ENCODE measurements at places on chromosomes 7 and 10.

DNA sequence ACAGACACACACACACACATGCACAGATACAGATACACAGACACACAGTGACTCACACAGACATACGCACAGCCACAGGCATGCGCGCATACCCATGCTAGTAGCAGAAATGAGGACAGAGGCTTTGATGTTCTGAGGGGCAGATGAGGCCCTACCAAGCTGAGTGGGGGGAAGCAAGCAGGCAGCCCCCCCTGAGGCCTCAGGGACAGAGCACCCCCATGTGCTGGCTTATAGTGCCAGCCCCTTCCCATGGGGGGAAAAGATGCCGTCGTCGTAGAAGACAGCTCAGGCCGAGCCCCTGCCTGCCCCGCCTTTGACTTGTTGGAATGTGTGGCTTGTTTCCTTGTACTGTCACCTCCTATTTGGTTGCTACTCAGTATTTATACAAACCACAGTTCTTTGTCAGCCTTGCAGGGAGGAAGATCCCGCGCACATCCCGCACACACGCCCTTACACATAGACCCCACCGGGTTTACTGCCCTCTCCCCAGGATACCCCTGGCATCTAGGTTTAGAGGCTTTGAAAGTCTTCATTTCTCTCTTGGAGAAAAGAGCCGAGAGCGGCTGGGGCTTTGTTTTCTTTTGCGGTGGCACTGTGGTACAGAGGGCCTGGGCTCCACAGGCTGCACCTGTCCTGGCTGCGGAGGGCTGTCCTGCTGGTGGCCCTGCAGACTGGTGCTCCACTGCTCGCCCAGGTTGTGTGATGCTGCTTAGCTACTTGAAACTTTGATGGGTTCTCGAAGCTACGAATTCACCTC lies 112.5 kb downstream of the DOCK1 start:
- DNase-seq: no peak

GRCh38 chr7:122300956-122301833 lies 3.4 kb downstream of the FEZF1 start:
- DNase-seq: no peak

DNA sequence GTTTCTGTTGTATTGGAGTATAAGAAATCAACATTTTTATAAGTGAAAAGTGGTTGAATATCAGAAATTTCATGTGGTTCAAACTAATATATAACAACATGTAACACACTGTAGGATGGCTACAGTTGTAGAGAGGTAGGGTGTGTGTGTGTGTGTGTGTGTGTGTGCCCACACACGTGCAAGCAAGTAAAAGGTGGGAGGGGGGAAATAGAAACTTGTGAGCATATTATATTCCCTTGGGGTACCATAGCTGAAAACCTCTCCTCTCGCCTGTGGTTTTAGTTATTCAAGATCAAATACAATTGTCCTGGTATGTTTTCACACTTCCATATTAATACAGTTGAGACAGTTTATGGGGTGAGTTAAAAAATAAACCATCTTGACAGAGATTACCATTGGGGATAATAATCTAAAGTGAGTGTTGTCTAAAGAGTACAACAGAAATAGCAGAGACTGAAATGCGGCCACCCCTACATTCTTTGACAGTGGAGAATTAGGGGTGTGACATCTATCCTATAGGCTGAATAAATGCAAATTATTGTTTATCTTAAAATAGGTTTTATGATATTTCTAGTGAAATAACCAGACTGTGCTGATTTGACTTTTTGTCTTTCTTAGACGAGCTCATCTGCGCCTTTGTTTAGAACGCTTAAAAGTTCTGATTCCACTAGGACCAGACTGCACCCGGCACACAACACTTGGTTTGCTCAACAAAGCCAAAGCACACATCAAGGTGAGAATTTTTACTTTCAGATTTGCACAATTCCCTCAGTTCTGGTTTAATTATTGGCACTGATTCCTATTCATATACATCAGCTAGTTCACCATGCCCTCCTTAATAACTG lies 25.9 kb downstream of the SMNDC1 start:
- no peak for DNase-seq

GRCh38 chr7:115230882-115231571 lies 309.1 kb downstream of the MDFIC start:
- no peak for DNase-seq

GRCh38 chr7:155961241-155962190 lies 149.3 kb upstream of the SHH start:
- DNase-seq: no peak

DNA sequence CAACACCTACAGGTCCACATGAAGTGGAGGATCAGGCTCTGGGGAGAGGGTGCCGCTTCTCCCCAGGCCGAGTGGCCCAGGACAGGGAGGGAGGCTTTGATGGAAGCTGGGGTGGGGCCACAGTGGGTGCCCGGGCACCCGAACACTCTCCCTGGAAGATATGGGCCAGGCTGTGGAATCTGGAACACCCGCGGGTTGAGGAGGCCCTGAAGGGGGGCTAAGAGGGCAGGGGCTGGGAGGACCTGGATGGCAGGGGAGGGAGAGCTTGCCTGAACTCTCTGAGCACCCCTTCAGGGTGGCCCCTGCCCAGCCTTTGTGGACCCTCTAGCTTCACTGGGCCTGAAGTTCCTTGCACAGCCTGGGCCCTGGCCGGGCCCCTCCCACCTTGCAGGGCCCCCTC lies 4.5 kb upstream of the NKX6-2 start:
- DNase-seq: no peak

- no peak for DNase-seq
Measured at GRCh38 chr7:55475855-55476803, 96.2 kb downstream of the VOPP1 start.

GRCh38 chr7:721619-722248 lies 4.8 kb upstream of the DNAAF5 start:
- DNase-seq: no peak

GRCh38 chr7:157775021-157775559 lies 438.3 kb downstream of the DNAJB6 start:
- no peak for DNase-seq

DNA sequence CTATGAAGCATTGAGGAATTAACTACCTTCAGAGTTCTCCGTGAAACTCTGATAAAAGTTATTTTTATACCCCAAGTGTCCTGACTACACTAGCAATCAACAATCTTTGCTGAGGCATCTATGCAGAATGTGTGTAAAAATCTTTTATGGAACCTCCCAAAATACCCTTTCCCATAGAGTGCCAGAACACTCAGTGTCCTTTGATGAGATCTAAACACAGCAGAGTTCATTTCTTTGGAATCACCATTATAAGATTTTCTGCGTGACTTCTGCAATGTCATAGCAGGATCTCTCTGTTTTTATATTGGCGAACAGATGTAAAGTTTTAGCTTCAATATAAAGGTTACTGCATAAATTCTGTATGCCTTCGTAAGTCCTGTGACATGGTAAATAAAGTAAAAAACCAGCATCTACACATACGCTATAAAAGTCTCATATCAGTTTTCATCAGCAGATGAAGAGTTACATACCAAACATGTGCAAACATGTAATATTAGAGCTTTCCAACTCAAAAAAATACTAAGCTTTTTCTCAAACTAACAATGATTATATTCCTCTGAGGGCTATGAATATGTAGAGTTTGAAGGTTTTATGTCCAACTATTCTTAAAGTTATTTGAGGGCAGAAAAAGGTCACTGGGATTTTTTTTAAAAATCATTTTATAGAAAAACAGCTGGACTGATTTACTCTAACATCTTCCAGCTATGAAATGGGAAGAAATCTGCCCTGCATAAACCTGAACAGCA lies 67.2 kb downstream of the SKIDA1 start:
- DNase-seq: no peak

GRCh38 chr10:106935978-106936451 lies 228.5 kb downstream of the SORCS1 start:
- DNase-seq: no peak

GRCh38 chr7:154978017-154978416 lies 24.9 kb downstream of the PAXIP1 start:
- DNase-seq: no peak

- DNase-seq: no peak
Measured at GRCh38 chr7:70849580-70850235, 282.2 kb upstream of the GALNT17 start.

DNA sequence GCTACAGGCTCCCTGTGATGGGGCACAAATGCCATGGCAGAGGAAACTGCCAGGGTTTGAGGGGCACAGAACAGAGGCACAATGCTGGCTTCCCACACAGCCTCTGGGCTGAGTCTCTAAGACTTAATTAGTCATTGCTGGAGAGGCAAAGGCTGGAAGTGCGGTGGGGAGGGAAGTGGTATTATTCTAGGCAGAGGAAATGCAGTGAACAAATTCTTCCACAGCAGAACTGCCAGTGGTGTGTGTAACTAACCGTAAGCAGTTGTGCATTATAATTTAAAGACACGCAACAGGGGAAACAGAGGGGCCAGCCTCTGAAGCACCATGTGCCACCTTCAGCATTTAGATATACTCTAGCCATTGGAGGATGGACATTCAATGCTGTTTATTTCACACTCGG lies 12.8 kb downstream of the ICA1 start:
- no peak for DNase-seq

DNA sequence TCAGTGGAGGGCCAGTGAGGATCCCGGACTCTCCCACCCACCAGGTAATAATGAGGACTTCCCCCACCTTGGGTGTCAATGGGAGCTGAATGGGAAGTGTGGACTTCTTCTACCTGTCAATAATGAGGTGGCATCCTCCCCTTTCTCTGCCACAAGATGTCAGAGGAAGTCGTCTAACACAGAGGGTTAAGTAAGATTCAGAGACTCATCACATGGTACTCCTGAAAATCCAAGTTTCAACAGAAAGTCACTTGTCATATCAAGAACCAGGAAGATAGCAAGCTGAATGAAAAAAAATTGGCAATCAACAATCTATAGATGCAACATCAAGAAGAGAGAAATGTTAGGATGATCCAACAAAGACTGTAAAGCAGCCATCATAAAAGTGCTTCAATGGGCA lies 150.9 kb upstream of the SVIL start:
- DNase-seq: no peak

DNA sequence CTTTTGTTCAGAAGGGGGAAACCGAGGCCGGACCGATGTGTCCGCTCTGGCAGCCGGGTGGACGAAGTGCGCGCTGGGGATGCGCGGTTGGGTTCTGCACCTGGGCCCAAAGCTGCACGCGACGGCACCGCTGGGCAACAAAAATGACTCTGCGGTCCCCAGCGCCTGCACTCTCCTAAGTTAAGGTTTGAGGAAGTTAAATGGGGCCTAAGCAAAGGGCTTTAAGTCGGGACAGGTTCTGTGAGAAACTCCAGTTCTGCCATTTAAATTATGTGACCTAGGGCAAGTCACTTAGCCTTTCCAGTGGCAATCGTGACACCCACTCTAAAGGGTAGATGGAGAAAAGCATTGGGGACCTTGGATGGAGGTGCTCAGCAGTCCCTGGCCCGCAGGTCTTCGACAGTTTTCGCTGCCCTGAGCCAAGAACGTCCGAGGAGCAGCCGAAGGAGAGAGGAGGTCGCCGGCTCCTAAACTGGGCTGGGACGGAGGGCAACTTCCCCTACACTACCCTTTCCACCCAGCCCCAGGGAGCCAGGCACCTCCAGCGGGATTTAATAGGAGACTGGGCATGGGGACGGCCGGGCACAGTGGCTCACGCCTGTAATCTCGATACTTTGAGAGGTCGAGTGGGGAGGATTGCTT lies 534 bp upstream of the ACBD5 start:
- no peak for DNase-seq

DNA sequence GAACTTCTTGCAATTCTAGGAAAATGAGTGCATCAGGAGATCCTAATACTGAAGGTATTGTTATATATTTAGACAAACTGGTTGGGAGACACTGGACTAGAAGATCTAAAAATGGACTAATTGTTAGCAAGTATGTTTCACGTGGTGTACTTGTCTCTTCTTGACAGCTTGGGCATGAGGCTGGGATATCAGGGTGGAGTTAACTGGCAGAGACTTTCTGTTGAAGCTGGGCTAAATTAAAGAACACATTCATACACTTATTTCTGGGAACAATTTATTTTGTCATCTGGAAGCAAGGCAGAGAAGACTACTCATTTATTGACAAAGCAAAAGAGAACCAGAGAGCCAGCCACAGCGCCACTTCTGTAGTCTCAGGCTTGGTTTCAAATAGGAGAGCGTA lies 25.9 kb downstream of the TYW1 start:
- no peak for DNase-seq

GRCh38 chr7:8277394-8277982 lies 15.5 kb upstream of the ICA1 start:
- no peak for DNase-seq

- DNase-seq: no peak
Measured at GRCh38 chr7:13801669-13802068, 187.8 kb downstream of the ETV1 start.

- DNase-seq: no peak
Measured at GRCh38 chr7:29826904-29827303, 20.6 kb downstream of the WIPF3 start.

GRCh38 chr10:91597197-91597881 lies 35.5 kb downstream of the PPP1R3C start:
- DNase-seq: no peak

- DNase-seq: no peak
Measured at GRCh38 chr7:149214020-149214720, 18.8 kb downstream of the ZNF282 start.

DNA sequence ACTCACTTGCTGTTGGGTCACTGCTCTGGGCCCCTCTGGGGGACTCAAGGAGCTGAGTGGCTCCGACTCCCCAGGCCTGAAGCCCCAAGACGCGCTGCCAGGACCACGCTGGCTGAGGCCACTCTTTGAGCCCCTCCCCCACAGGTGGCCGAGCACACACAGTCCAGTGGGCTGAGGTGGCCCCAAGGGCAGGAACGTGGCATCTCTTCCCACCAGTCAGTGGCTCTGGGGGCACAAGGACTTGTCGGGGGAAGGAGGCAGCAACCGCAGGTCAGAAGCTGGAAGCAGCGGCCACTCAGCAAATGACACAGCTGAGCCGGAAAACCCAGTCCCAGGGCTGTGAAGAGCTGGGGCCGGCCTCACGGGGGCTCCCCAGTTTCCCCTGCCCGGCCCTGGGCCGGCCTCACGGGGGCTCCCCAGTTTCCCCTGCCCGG lies 24.1 kb downstream of the GRIFIN start:
- no peak for DNase-seq

Data from stimulated activated CD8-positive, alpha-beta memory T cell treated with anti-CD3 and anti-CD28 coated beads, Interleukin-15, amount 100 ng/mL, for 1 hour (primary cell).